ENCODE measurements at places on chromosomes 3 and 15.

DNA sequence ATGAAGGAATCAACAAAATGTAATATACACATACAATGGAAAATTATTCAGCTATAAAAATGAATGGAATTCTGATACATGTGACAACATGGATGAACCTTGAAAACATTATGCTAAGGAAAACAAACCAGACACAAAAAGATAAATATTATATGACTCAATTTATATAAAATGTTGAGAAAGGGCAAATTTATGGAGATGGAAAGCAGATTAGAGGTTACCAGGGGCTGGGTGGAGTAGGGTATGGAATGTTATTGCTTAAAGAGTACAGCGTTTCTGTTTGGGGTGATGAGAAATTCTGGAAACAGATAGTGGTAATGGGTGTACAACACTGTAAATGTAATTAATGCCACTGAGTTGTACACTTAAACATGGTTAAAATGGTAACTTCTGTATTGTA lies 50.9 kb downstream of the EMC4 start:
- DNase-seq = peak; percentile 9

DNA sequence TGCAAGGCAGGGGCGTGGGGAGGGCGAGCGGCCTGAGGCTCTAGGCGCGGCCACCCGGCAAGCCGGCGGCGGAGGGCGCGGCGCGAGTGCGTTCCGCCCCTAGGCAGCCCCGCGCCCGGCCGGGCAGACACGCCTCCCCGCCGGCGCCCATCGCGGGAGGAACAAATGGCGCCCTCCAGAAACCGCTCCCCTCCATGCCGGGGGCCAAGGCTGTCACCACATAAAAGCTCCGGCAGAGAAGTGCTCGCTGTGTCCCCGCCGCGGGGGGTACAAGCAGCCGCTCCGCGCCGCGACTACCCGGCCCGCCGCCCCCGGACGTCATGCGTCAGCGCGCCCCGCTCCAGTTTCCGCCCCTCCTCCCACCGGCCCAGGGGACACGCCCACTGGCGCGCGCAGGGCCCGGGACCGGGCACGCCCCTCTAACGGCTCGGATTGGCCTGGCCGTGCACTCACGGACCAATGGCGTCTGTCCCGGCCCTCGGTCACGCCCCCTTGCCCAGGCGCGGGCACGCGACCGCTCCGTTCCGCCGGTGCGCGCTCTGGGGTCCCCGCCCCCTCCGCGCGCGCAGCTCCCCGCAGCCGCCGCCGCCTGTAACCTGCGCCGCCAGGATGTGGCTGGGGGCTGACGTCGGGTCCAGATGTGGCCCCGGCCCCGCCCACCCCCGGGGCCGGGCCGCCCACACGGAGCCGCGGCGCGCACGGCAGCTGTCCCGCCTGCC lies at the start of gene KLF13:
KLF13 (plus strand) TSS at position 680 of the 719 bp plus-strand sequence. CDS start 378 bp downstream, outside the sequence.
- peak; percentile 97 for DNase-seq

GRCh38 chr15:67845974-67846373 lies 6.1 kb upstream of the RNU6-1 start:
- no peak for DNase-seq

- no peak for DNase-seq
Observed at GRCh38 chr3:184384856-184385422, 5.1 kb downstream of the CHRD start.

- no peak for DNase-seq
Observed at GRCh38 chr3:112984485-112984884, 6.3 kb upstream of the GTPBP8 start.

- no peak for DNase-seq
Observed at GRCh38 chr3:8507496-8507895, 5.9 kb downstream of the LMCD1 start.

DNA sequence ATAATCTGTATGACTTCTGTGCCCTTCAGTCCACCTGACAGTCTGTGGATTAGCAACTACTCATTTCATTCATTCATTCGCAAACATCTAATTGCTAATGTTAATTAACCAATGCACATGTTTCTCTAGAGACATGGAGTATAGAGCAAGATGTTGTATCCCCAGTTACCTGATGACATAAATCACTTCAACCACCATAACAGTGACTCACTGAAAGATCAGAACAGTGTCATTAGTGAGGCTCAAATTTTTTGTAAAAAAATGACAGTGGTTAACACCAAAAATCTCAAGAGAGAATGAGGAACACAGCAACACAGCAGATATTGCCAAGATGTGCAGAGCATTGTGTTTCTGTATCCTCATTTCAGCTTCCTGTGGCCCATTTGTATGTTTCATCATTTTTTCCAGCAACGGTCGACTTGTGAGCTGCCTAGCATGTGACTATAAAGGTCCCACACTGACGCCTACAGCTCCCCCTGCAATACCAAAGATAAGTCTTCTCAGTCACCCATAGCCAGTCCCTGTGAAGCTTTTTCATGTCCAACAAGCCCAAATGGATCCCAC lies 3.7 kb upstream of the PLD1 start:
- DNase-seq = peak; percentile 82

GRCh38 chr3:147354623-147355022 lies 51.7 kb downstream of the ZIC4 start:
- no peak for DNase-seq
